ENCODE measurements at places on chromosomes 6 and 20.

DNA sequence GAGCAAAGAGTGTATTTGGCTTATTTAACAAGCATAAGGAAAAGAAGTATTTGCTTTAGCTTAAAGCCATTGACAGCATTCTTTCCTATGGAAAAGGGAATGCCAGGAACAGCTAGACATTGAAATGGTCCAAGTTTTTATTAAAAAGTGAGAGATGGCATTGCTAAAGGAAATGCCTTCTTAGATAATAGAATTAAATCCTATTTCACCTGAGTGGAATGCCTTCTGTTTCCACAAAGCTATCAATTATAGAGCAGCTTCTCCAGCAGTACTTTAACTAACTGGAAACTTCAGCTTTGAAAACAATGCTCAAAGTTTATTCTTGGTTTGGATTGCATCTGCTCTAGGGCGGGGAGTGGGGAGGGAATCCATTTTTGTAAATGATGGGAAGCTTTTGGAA lies 85.1 kb upstream of the CNKSR3 start:
- ATAC-seq, result no peak

- no peak for ATAC-seq
These were observed 135.9 kb upstream of the SLC22A16 start for GRCh38 chr6:110612298-110612697.

- no peak for ATAC-seq
These were observed 85.5 kb downstream of the SULF2 start for GRCh38 chr20:47699818-47700217.

GRCh38 chr6:166511316-166511715 lies 75.2 kb downstream of the RAMACL start:
- no peak for ATAC-seq

GRCh38 chr6:109720311-109720710 lies 29.2 kb downstream of the FIG4 start:
- no peak for ATAC-seq

- ATAC-seq, result peak; percentile 91
These were observed 82.7 kb downstream of the LYRM2 start for GRCh38 chr6:89555806-89556205.

DNA sequence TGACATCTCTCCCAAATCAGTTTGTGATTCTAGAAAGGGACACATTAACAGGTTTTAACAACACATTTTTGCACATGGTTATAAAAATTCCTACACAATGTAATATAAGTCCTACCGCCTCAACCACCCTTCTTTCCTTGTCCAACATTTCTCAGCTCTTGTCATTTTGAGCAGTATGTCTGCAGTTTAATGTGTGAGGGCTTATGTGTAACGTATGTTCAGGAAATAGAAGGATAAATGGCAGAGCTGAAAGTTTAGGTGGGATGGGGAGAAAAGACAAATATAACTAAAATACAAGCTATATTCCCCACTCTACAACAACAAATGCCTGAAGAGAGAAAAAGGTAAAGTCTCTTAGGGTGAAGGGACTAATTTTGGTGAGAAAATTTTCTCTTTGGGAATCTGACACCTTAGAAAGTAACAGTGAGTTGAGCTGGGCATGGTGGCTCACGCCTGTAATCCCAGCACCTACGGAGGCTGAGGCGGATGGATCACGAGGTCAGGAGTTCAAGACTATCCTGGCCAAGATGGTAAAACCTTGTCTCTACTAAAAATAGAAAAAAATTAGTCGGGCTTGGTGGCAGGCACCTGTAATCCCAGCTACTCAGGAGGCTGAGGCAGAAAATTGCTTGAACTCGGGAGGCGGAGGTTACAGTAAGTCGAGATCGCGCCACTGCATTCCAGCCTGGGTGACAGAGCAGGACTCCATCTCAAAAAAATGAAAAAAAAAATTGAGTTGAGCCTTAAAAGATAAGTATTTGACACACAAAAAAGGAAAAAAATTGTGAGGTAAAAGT lies 5.1 kb downstream of the PNRC1 start:
- no peak for ATAC-seq

GRCh38 chr20:60123096-60123495 lies 164.9 kb downstream of the CDH26 start:
- no peak for ATAC-seq

- ATAC-seq, result peak; percentile 61
These were observed 41.1 kb upstream of the SPACA1 start for GRCh38 chr6:88006557-88006956.

DNA sequence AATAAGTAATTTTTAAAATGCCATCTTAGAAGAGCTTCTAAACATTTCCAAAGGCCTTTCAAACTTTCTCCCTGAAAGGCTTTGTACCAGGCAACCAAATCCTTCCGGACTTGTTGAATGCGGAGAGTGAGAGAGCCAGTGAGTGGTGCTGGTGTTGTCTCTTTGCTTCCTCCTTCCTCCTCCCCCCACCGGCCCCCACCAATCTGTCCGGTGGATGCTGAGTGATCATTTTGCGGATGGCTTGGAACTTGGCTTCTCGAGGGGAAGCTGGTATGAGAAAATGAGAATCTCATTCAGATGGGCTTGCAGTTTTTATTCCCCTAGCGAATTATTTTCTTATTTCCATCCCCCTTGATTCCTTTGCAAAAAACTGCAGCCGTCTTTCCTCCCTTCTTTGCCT lies 97.3 kb downstream of the ANKRD60 start:
- ATAC-seq, result no peak

DNA sequence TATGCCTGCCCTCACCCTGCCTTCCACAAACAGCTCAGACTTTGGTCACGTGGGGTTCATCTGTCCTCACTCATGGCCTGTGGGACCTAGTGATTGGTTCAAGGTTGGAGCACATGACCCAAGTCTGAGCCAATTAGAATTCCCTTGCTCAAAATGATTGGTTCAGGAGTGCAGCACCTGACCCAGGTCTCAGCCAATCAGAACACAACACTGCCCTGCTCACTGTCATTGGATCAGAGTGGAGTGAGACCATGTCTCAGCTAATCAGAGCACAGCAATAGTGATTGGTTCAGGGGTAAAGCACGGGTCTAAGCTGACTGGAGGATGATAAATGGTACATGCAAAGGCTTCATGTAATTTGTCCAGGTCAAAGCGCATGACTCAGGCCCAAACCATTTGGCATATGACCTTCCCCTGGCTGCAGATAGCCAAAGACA lies 102.2 kb downstream of the PREX1 start:
- peak; percentile 22 for ATAC-seq

DNA sequence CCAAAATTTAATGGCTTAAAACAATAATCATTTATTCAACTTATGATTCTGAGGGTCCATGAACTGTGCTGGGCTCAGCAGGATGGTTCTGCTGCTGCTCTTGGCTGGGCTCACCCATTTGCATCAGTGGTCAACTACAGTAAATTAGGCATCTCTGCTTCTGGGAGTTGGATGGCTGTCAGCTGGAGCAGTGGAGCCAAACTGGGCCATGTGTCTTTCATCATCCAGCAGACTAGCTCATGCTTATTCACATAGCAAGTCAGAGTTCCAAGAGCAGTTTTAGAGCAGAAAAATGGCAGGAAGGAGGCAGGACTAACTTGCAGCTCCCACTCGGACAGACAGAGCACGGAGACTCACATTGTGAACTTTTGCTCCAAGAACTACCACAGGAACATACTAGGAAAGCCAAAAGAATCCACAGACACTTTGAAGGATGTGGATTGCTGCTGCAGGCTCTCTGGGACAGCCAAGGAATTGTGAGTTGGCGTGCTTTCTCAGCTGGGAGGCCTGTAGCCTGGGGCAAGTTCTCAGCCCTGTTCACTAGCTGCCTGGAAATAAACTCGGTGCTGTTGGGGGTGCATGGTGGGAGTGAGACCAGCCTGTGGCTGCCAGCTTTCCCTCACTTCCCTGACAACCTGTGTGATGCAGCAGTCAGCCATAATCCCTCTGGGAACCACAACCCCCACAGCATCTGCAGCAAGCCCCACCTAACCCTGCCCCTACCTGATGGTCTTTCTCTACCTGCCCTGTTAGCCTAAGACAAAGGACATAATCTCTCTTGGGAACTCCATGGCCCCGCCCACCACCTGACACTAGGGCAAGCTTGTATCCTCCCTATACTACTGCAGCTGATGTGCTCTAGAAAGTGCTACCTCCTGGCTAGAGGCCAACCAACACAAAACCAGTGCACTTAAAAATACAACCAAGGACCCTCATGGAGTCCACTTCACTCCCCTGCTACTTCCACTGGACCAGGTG lies 129.0 kb downstream of the JPH2 start:
- ATAC-seq, result no peak

DNA sequence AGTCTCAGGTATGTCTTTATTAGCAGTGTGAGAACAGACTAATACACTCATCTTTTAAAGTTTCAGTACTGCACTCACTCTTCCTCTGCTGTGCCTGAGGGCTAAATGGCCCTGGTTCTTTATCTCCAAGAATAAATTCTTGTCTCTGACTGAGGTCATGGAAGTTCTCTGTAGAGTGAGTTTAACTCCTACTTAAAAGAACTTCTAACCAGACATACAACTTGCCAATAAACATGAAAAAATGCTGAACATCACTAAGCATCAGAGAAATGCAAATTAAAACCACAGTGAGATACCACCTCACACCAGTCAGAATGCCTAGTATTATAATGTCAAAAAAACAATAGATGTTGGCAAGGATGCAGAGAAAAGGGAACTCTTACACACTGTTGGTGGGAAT lies 73.6 kb downstream of the ADAT2 start:
- no peak for ATAC-seq

GRCh38 chr20:42678895-42679294 lies 510.8 kb downstream of the PTPRT start:
- ATAC-seq, result no peak

- no peak for ATAC-seq
These were observed 11.4 kb downstream of the EZR start for GRCh38 chr6:158807515-158808441.

DNA sequence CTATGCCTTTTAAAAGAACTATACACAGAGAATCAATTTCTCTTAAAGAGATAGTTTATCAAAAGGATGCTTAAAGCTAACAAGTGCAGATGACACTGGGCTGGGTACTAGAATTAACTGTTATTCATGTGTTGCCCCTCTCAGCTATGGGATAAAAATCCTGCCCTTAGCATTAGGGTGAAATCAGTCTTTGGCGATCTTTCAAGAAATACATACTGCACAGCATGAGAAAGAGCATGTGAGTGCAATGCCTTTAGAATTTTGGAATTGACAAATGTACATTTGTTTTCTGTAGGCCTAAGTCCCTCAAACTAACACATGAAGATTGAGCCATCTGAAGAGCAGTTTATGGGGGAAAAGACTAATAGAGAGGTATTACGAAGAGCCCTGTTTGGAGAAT lies 115.4 kb downstream of the ZFP64 start:
- ATAC-seq, result peak; percentile 66

DNA sequence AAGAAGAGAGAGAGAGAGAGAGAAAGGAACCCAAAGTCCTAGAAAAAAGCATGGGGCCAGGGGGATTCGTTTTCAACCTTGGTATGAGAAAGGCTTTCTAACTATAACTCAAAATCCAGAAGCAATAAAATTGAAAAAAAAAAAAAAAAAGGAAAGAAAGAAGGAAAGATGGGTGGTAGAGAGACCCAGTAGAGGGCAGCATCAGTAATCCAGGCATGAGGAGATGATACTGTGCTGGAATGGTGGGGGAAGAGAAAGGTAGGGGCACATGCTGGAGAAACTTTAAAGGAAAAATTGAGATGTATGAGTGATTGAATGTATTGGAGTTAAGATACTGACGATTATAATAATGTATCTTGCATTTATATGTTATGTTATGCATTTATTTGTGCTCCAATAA lies 1040.7 kb upstream of the FLRT3 start:
- no peak for ATAC-seq

- no peak for ATAC-seq
These were observed 5.5 kb upstream of the CD40 start for GRCh38 chr20:46112430-46113112.

DNA sequence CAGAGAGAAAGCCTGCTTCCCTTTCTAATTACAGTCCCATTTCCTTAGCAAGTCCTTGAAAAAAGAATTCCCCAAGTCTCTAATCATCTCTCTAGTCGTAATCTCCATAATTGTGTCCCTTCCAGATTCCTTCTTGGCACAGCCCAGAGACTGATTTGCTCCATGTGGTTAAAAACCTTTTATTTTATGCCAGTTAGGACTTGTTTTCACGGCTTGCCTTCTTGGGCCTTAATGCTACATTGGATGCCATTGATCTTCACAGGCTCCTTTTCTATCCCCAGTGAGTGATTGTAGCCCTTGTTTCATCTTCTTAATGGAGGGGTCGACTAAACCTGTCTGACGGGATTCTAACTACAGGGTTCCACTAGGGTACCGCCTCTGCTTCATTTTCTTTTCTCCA lies 650.6 kb upstream of the ARID1B start:
- no peak for ATAC-seq

DNA sequence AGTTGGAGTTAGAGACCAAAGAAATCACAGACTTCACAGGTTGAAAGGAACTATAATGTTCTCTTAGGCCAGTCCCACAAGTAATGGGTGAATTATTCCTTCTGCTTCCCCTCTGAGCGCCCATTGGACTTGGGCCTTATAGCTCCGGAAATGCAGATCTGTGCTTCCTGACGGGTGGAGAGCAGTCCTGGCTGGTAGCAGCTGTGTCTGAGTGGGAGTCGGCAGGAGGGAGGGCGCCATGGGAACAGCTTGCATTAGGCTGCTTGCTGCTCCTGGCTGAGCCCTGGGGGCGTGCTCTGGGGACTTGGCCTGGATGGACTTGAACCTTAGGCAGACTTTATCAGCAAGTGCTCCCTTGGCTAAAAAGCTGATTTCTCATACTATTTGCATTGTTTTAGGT lies 18.4 kb upstream of the NUP153 start:
- peak; percentile 90 for ATAC-seq

DNA sequence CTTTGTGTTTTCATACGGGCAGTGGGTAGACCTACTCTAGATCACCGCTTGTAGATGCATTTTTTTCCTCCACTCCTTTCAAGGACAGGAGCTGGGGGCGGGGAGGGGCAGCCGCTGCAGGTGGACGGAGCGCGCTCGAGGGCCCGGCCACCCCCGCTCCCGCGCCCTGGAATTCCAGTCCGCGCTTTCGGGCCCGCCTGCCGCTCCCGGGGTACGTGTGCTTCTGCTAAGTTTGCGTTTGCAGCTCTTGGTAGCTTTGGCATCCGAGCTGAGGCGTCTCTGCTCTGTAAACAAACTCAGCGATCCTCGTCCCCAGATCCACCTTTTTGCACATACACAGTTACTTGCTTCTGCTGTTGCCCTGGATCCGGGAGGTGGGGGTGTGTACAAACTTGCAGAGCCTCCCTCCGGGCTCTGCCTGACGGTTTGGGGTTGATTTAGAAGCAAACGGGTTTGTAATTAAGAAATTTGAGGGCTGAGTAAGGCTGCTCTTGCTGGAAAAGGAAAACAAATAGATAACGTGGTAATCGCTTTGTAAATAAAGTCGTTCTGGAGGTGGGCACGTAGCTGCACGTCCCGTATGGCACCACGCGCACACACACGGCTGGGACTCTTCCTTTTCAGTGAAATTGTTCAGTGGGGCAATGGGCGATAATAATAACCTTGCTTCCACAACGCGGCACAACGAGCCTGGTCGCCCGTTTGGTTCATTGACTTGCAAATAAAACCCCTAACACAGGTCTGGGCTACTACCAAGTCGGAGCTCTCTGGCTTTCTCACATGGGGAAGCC lies 973 bp upstream of the CITED2 start:
- ATAC-seq, result peak; percentile 67

Measured in motor neuron (in vitro differentiated cells).